ENCODE measurements at places on chromosomes 2 and 18.

DNA sequence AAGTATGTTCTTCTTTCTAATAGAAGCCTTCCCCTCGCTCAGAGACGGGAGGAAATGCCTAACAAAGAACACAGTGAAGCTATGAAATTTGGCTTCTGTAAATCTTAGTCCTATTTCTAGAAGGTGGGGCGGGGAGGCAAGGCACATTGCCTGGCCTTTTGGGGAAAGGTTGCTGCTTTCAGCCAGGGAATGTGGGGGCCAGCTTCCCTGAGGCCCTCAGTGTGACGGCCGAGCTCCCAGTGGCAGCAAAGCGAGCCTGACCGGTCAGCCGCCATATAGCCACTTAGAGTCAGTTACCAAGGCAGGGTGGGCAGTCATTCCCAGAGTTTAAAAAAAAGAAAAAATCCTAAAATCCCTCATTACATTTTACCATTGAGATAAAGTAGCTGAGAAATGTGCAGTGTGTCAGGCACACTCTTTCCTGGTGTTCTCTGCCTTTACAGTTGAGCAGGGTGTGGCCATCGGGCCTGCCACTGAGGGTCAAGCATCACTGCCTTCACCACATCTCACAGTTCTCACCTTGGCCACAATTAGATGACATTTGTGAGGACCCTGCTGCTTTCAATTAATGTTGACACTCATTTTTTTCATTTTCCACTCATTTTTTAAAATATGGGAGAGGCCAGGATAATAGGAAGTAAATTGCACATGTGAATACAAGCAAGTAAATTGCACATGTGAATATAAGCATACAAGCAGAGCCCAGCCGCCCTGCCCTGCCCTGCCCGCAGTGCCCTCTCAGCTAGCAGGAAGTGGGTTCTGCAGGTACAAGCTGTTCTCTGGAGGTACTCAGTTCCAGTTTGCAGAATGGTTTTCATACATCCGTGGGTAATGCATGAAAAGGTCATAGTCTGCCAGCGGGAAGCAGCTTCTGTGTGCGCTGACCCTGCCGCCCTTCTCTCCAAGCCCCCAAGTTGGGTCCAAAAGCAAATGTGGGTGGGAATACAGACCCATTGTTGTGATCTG is 76.9 kb downstream of the WDSUB1 start:
- DNase-seq, result no peak

GRCh38 chr2:169573974-169574299 is 272 bp upstream of the FASTKD1 start:
- no peak for DNase-seq

DNA sequence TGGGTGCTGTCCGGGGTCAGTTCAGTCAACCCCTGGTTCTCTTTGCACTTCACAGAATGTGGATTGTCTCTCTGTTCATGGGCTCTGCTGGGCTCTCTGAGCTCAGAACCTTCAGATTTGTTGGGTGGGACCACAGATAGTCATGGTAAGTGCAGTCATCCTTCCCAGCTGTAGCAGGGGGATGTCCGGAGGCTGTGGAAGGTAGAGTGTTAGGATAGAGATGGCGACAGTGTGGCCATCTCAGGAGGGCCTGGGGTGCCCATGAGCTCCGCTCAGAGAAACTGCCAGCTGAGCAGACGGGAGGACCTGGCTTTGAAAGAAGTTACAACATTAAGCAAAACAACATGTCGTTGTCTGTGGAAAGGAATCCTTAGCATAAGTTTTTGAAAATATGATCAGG is 149.8 kb downstream of the FAM210A start:
- no peak for DNase-seq

DNA sequence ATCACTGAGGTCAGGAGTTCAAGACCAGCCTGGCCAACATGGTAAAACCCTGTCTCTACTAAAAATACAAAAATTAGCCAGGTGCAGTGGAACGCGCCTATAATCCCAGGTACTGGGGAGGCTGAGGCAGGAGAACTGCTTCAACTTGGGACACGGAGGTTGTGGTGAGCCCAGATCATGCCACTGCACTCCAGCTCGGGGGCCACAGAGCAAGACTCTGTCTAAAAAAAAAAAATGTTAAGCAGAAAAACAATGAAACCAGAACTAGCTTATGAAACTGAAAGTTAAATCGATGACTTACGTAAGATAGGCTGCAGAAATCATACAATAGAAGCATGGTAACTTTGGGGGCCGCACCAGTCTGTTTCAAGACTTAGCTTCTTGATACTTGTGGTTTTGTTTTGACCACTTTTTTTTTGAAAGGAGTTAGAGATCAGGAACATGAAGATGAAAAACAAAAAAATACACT is 6.2 kb upstream of the GPR155 start:
- DNase-seq, result peak; percentile 67

DNA sequence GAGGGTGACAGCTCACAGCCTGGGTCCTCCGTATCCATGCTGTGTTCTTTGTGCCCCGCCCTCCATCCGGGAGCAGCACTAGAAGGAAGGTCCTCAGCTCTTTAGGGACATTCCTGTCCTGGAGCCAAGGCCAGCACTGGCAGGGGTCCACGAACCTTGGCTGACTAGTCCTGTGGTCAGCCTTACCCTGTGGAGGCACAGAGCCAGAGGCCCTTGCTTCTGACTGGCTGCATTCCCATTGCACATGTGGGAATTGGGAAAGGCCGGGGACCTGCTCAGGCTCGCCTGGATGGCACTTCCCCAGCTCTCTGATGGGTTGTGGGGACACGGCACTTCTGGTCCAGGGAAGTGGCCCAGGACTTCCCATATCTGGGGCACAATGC is 24.9 kb upstream of the RHOB start:
- DNase-seq, result no peak

DNA sequence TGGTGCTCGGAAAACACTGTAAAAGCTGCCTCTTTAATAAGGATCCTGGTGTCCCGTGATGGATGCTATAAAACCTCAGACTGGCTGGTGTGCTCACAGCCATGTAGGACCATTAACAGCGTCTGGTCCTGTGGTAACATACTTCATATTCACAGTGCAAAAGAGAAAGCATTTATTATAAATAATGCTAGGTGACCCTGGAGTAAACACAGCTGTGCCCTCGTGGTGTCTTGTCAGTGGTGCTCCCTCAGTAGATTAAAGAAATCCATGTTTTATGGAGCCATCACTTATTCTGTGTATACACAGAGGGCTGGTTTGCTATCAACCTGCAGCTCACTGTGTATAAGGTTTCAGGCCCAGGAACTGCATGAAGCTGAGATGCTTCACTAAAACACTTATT is 106.9 kb downstream of the CDK15 start:
- no peak for DNase-seq

DNA sequence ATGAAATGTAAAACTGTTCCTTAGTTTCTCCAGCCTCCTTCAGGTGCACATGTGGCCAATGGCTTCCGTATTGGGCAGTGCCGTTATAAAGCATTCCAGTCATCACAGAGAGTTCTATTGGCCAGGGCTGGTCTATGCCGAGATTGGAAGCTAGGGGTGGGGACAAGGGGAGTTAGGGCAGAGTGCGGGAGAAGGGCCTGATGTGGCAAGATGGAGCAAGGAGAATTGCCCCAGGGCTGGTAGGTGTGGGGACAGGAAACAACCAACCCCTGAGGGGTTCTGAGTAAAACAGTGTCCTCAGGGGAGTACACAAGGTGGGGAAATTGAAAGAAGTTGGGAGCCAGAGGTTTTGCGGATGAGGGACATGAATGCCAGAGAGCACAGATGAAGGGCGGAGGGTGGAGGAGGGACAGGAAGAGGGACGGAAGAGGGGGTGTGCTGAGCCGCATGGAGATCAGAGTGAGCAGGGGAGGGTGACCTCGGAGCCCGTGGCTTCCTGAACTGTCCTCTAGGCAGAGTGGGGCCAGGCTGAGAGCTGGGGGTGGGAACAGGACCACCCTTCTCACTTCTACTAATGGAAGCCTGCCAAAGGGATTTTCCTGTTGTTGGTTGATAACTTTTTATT is 9.1 kb upstream of the ATP6V1C2 start:
- no peak for DNase-seq

GRCh38 chr2:178386986-178387597 is 63.9 kb downstream of the PRKRA start:
- no peak for DNase-seq
